ENCODE measurements at places on chromosomes 4 and X.

GRCh38 chr4:7275490-7276154 lies 83.3 kb downstream of the SORCS2 start:
- H3K4me3 ChIP-seq = no peak overlapping the region
- H3K4me1 ChIP-seq = no peaks in the 10 kb centered on the region
- H3K27me3 ChIP-seq = no peaks in the 10 kb centered on the region
- no peaks in the 10 kb centered on the region for H3K36me3 ChIP-seq
- DNase-seq = no peak

DNA sequence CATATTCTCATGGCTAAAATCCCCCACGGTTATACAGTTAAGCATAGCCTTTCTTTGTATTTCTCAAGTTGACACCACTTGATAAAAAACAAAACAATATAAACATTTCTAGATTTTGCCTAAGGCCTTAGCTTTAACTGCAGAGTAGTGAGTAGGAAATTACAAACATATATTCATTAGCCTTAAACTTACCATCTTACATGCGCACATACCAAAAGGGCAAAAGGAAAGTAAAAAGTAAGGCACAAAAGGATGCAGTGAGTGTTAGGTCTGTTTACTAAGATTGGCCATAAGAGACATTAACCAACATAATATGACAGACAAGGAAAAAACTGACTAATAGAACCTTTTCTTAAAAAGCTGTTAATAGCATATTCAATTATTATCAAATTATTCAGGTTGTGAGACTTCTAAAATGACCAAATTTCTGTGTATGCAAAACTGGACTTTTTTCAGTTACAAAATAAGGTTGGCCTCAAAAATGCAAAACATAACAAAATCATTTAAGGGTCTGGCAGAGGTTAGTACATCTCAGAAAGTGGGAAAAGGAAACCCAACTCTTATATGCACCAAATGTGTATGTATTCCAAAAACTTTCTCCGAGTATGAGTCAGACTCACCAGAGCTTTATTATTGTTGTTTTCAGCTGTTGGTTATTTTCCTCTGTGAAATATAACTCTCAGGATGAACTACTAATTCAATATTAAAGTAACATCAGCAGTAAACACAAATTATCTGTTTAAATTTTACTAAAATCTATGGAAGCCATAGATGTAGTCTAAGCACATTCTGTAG lies 39.9 kb downstream of the SEPSECS start:
- DNase-seq = no peak
- peaks cover 11% of the 10 kb centered on the region for H3K36me3 ChIP-seq
- H3K27ac ChIP-seq = no peak overlapping the region
- no peak overlapping the region for H3K4me3 ChIP-seq
- H3K27me3 ChIP-seq = no peaks in the 10 kb centered on the region

- no peaks in the 10 kb centered on the region for H3K27me3 ChIP-seq
- no peaks in the 10 kb centered on the region for H3K4me1 ChIP-seq
- no peak for DNase-seq
- H3K36me3 ChIP-seq = no peaks in the 10 kb centered on the region
- H3K4me3 ChIP-seq = no peak overlapping the region
Observed at GRCh38 chr4:61666244-61666643, 466.1 kb downstream of the ADGRL3 start.

DNA sequence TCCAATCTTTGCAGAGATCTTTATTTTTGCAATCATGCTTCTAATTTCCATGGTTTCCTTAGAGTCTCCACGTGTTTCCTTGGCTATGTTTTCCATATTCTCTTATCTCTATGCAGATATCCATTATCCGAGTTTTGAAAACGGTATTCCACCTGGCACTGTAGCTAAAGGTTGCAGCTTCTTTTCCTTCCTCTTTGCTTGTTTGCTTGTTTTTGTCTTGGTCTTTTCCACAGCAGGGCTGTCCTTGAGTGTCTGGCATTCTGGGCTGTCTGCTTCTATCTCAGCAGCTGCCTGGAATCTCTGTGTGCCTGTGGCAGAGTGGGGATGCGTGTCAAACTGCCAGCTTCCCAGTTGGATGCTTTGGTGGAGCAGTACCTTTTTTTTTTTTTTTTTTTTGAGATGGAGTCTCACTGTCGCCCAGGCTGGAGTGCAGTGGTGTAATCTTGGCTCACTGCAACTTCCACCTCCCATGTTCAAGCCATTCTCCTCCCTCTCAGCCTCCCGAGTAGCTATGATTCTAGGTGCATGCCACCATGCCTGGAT lies 46.9 kb downstream of the WFS1 start:
- H3K27me3 ChIP-seq = peaks cover 40% of the 10 kb centered on the region
- H3K27ac ChIP-seq = no peak overlapping the region
- no peaks in the 10 kb centered on the region for H3K4me1 ChIP-seq
- H3K36me3 ChIP-seq = no peaks in the 10 kb centered on the region
- no peak for DNase-seq
- no peak overlapping the region for H3K4me3 ChIP-seq

DNA sequence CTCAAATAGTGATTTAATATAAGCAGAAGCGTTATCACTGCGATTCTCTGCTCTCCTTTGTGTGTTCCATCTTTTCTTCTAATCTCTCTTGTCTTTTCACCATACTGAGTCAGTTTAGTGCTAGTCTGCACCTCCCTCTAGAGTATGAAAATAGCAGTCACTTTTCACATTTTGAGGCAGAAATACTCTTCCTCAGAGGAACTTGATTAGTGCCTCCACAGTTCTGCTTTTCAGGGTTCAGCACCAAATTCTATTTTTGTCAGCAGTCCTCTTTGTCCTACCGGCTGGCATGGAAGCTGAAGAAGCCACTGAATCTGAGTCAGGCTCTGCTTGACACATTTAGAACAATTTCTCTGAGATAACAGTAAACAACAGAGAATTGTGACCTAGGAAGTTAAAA lies 49.7 kb upstream of the ANKRD17 start:
- no peaks in the 10 kb centered on the region for H3K27me3 ChIP-seq
- H3K4me1 ChIP-seq = no peaks in the 10 kb centered on the region
- no peaks in the 10 kb centered on the region for H3K36me3 ChIP-seq
- H3K4me3 ChIP-seq = no peak overlapping the region
- no peak overlapping the region for H3K27ac ChIP-seq

DNA sequence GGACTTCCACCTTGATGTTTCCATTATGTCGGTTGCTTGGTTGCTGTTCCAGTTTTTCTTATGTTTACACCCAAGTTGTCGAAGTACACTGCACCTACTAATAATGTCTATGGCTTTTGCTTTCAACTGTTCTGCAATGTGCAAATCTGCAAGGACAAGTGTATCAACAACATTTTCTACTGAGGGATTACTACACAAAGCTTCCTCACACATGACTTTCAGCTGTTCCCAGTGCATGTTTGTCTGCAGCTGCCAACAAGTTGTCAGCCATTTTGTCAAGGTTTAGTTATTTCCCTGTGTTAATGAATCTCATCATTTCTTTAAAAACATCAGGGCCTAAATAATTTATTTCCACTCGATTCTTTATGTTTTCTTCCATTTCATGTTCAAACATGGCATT lies 45.4 kb upstream of the UGT2A3 start:
- H3K4me1 ChIP-seq = no peaks in the 10 kb centered on the region
- no peak overlapping the region for H3K27ac ChIP-seq
- no peak overlapping the region for H3K4me3 ChIP-seq
- DNase-seq = no peak

DNA sequence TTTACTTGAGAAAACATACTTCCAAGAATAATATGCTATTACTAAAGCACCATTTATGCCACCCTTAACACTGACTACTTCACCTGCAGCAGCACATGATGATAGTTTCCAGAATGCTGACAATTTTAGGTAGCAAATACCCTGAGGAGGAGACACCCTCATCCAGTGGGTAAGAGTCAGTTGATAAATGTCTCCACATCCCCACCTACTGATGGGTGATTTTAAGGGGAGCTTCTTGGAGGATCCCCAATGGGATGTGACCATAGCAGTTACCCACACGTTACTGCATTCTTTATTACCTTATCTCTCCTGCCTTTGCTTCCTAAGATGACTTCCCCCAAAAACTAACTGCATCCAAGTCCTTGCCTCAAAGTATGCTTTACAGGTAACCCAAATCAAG lies 131.2 kb upstream of the SMARCAD1 start:
- DNase-seq = no peak
- no peaks in the 10 kb centered on the region for H3K36me3 ChIP-seq
- no peak overlapping the region for H3K4me3 ChIP-seq
- H3K4me1 ChIP-seq = no peaks in the 10 kb centered on the region
- H3K27me3 ChIP-seq = no peaks in the 10 kb centered on the region
- no peak overlapping the region for H3K27ac ChIP-seq

- no peak overlapping the region for H3K4me3 ChIP-seq
- no peaks in the 10 kb centered on the region for H3K36me3 ChIP-seq
- H3K4me1 ChIP-seq = no peaks in the 10 kb centered on the region
Observed at GRCh38 chr4:142707401-142707800, 138.7 kb downstream of the INPP4B start.

DNA sequence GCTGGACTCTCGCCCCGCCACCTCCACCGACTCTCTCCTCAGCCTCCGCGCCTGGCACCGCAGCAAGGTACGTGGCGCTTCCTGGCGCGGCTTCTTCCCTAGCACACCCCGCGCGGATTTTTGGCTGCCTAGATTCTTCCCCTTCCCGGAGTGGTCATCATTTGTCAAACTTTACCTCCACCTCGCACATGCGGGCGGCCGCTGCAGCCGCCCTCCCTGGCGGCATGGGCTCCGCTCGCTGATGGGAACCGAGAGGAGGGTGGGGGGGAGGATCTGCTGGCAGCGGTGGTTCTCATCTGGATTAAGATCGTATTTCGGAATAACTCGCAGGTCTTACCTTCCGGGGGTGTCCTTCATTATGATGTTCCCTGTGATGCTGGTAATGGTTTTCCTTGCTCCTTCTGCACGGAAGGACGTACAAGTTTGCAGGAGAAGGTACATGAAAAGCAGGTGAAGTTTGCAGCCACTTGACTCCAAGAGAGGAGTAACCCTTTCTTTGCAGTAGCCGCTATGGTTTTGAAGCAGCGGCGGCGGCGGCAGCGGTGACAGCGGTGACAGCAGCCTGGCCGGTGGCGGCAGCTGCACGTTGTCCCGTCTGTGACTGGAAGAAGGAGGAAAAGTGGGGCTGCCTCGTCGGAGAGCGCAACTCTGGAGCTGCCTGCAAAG lies 2183.9 kb upstream of the TENM3 start:
- peak overlapping the region; percentile 65 for H3K27ac ChIP-seq
- H3K4me1 ChIP-seq = peaks cover 10% of the 10 kb centered on the region
- peaks cover 53% of the 10 kb centered on the region for H3K27me3 ChIP-seq
- H3K4me3 ChIP-seq = peak overlapping the region; percentile 92
- no peaks in the 10 kb centered on the region for H3K36me3 ChIP-seq
- DNase-seq = no peak

DNA sequence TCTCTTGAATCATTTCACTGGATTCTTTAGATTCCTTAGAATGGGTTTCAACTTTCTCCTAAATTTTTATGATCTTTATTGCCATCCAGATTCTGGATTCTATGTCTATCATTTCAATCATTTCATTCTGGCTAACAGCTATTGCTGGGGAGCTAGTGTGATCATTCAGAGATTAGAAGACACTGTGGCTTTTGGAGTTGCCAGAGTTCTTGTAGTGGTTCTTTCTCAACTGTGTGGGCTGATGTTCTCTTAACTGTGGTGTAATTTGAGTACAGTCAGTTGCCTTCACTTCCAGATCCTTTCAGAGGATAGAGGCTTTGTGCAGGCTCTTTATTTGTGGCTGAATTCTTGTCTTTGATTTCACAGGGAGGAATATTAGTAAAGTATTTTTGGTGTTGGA lies 12.1 kb upstream of the CSN2 start:
- H3K27ac ChIP-seq = no peak overlapping the region
- H3K4me1 ChIP-seq = no peaks in the 10 kb centered on the region
- no peak overlapping the region for H3K4me3 ChIP-seq

GRCh38 chr4:142596121-142596520 lies 250.0 kb downstream of the INPP4B start:
- H3K4me3 ChIP-seq = no peak overlapping the region
- no peaks in the 10 kb centered on the region for H3K36me3 ChIP-seq
- DNase-seq = no peak
- H3K27ac ChIP-seq = no peak overlapping the region

DNA sequence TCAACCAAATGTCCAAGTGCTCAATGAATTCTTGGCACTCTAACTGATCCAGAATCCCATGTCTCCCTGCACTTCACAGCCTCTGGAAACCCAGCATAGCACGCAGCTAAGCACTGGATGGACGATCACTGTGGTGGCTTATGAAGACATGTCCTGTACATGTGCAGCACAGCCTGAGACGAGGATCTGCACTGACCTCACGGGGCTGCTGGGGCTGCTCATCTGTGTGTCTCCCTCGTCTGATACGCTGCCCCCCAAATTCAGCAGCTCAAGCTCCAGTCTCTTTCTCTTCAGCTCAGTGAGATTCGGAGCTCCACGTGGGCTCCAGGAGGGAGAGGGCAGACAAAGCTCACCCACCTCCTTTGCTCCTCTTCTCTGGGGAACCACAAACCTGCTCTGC lies 126.9 kb downstream of the CPZ start:
- H3K27me3 ChIP-seq = peaks cover 6% of the 10 kb centered on the region
- DNase-seq = no peak
- H3K27ac ChIP-seq = no peak overlapping the region
- H3K4me1 ChIP-seq = no peaks in the 10 kb centered on the region
- no peak overlapping the region for H3K4me3 ChIP-seq
- H3K36me3 ChIP-seq = no peaks in the 10 kb centered on the region

GRCh38 chr4:25928379-25929297 lies 14.6 kb downstream of the SMIM20 start:
- no peak for DNase-seq
- H3K27me3 ChIP-seq = no peaks in the 10 kb centered on the region
- no peaks in the 10 kb centered on the region for H3K4me1 ChIP-seq
- peaks cover 10% of the 10 kb centered on the region for H3K36me3 ChIP-seq
- no peak overlapping the region for H3K4me3 ChIP-seq

GRCh38 chrX:137428221-137428661 lies 137.7 kb upstream of the ZIC3 start:
- H3K4me3 ChIP-seq = peak overlapping the region; percentile 71
- DNase-seq = no peak
- H3K27ac ChIP-seq = peak overlapping the region; percentile 31
- peaks cover 5% of the 10 kb centered on the region for H3K4me1 ChIP-seq
- no peaks in the 10 kb centered on the region for H3K36me3 ChIP-seq

GRCh38 chr4:24736066-24736465 lies 59.3 kb upstream of the SOD3 start:
- no peaks in the 10 kb centered on the region for H3K27me3 ChIP-seq
- no peak for DNase-seq
- H3K4me1 ChIP-seq = no peaks in the 10 kb centered on the region
- no peak overlapping the region for H3K4me3 ChIP-seq
- H3K36me3 ChIP-seq = no peaks in the 10 kb centered on the region

GRCh38 chrX:19174401-19175025 lies 52.2 kb upstream of the ADGRG2 start:
- H3K4me3 ChIP-seq = no peak overlapping the region
- no peak for DNase-seq
- no peaks in the 10 kb centered on the region for H3K27me3 ChIP-seq
- H3K4me1 ChIP-seq = no peaks in the 10 kb centered on the region
- no peaks in the 10 kb centered on the region for H3K36me3 ChIP-seq

Measured in stimulated activated naive B cell treated with anti-CD40 and anti-IgM and Interleukin-4, amounts not matched to agents 10 μg/mL and 1 μg/mL and 100 μg/mL, for 72 hours (primary cell).